Osteocyte (in vitro differentiated cells): ENCODE measurements at places on chromosomes 1 and 21.
A peak's percentile ranks its signal among the peaks of the same experiment; 100 is the strongest.

DNA sequence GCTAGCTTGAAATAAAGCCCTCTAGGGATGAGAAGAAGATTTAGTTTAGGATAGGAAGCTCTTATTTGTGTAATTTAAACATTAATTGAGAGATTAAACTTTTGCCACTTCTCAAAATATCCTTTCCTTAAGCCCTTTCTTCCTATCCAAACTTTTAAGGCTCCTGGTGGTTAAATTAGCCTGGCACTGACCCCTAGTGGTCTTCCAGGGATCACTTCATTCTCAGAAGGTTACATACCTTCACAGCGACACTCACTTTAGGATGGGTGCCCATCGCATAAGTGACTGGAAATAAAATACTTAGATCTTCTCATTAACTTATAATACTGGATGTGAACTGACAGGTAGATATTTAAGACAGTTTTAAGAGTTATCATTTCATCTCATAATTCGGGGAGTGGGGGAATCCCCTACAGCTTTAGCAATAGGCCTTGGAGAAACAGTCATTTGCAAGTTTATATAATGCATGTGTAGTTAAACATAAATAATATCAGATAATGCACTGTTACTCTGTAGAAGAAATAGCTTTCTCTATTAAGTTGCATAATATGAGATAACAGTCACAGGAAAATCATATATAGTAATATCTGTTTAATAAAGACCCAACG lies 7.4 kb downstream of the LHX9 start:
- DNase-seq, result no peak
- peaks cover 2% of the 10 kb centered on the region for H3K36me3 ChIP-seq
- peaks cover 12% of the 10 kb centered on the region for H3K4me1 ChIP-seq
- H3K27ac ChIP-seq, result no peak overlapping the region
- H3K27me3 ChIP-seq, result peaks cover 94% of the 10 kb centered on the region

DNA sequence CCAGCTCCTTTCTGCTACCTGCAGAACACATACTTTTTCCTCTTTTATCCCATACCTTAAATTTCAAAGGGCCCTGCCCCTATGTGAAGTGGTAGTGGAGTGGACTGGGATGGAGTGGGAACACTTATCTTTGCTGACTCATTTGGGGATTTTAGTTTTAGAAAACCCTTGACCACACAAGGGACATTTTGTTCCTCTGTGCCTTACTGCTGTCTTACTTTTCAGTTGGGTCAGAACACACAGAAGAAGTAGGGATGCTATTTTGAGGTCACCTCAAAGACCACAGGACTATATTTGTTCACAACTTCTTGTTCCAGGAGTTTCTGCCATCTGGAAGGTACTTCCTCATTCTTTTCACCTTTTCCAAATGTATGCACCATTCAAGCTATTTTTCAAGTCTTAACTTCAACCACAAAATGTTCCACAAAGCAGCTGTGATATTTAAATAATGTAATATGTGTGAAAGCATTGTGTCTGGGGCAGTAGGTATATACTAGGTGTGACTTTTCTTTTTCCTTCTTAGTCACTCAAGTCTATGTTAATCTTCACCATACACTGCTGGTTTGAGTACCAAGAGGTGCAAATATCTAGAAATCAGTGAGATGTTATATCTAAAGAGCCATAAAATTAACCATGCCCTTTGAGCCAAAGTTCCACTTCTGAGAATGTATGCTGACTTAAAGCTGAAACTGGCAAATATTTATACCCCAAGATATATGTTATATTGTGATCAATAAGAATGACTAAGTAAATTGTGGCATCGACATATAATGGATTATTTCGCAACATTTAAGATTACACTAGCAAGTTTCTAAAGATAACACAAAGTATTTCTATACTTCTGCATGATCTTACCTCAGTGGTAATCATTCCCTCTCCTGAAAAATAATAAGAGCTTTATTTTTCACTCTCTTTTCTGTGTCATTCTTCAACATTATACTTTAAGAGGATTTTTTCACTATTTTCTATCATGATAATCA lies 308.5 kb downstream of the MRPL39 start:
- no peak overlapping the region for H3K27ac ChIP-seq
- DNase-seq, result no peak
- no peaks in the 10 kb centered on the region for H3K27me3 ChIP-seq
- H3K4me1 ChIP-seq, result peaks cover 6% of the 10 kb centered on the region

GRCh38 chr1:22408230-22408629 lies 43.4 kb upstream of the ZBTB40 start:
- peaks cover 24% of the 10 kb centered on the region for H3K4me1 ChIP-seq
- H3K4me3 ChIP-seq, result no peak overlapping the region
- peaks cover 3% of the 10 kb centered on the region for H3K36me3 ChIP-seq

- no peaks in the 10 kb centered on the region for H3K36me3 ChIP-seq
- no peak for DNase-seq
- no peak overlapping the region for H3K27ac ChIP-seq
- H3K4me1 ChIP-seq, result no peaks in the 10 kb centered on the region
- peaks cover 39% of the 10 kb centered on the region for H3K27me3 ChIP-seq
- no peak overlapping the region for H3K4me3 ChIP-seq
Observed at GRCh38 chr1:75901371-75901770, 30.8 kb downstream of the ASB17 start.

- no peak for DNase-seq
- H3K4me1 ChIP-seq, result peaks cover 2% of the 10 kb centered on the region
- H3K36me3 ChIP-seq, result no peaks in the 10 kb centered on the region
Observed at GRCh38 chr21:36491209-36491910, 11.4 kb upstream of the CLDN14 start.

GRCh38 chr1:68558321-68559026 lies 61.6 kb upstream of the DEPDC1 start:
- no peak for DNase-seq
- H3K27ac ChIP-seq, result no peak overlapping the region
- no peaks in the 10 kb centered on the region for H3K4me1 ChIP-seq
- no peaks in the 10 kb centered on the region for H3K36me3 ChIP-seq
- H3K4me3 ChIP-seq, result no peak overlapping the region

- H3K4me3 ChIP-seq, result no peak overlapping the region
- no peak overlapping the region for H3K27ac ChIP-seq
- DNase-seq, result no peak
- H3K4me1 ChIP-seq, result no peaks in the 10 kb centered on the region
Observed at GRCh38 chr1:6066680-6067079, 21.0 kb downstream of the KCNAB2 start.

DNA sequence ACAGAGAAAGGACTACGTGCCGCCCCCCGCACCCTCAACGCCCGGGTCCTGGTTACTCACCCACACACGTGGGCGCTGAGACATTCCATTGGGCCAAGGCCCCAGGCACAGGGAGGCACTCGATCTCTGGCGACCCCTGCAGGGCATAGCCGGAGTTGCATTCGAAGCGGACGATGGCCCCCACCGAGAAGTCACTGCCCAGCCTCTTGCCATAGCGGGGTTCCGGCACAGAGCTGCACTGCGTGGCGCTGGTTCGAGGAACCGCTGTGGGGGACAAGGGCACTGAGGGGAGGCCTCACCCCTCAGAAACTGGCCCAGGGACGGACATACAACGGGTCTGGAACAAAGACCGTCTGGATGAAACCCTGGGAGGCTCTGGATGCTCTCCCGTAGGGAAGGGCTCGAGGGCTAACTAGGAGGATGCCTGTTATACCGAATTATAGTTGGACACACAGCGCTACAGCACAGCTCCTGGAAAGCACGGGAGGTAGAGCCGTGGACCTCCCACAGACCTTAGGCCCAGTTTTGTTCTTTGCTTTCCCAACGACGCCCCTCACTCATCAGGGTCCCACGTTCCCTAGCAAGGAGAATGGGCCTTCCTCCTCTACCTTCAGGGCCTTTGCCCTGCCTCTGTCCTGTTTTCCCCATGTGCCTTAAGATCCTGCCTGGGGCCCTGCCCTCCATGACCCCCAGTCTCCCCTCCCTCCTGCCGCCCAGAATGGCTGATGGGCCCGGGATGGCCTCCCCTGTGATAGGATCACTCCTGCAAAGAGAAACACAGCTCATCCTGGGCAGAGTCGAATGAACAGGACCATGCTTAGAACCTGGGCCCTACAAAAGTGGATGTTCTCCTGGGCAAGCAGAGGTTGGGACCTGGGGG lies 152.8 kb downstream of the ZSCAN20 start:
- H3K4me3 ChIP-seq, result no peak overlapping the region
- DNase-seq, result peak; percentile 80
- no peaks in the 10 kb centered on the region for H3K4me1 ChIP-seq
- no peaks in the 10 kb centered on the region for H3K36me3 ChIP-seq
